Myocyte (in vitro differentiated cells): ENCODE measurements at places on chromosomes 3 and 15. TPM values are rescaled to one million over a fixed set of nuclear protein-coding genes. Genes with fewer than 3 reads are reported as not detected.

The FOXB1 gene
- total RNA-seq = not detected in 2 replicates

The TRANK1 gene
- 7.5 and 8.7 TPM in 2 replicates for total RNA-seq

The LRIG1 gene
- total RNA-seq = 3.0 and 3.4 TPM in 2 replicates

The TJP1 gene
- total RNA-seq = 37.8 and 43.0 TPM in 2 replicates

The C3orf20 gene
- total RNA-seq = not detected in 2 replicates

The COL7A1 gene
- total RNA-seq = 7.1 and 11.1 TPM in 2 replicates

The CDCP1 gene
- total RNA-seq = 2.5 and 2.7 TPM in 2 replicates

The MYL3 gene
- total RNA-seq = 4.5 and 7.8 TPM in 2 replicates

The CRTC3 gene
- 17.6 and 19.1 TPM in 2 replicates for total RNA-seq

The RASL12 gene
- total RNA-seq = 0.94 TPM in 1 of 2 replicates, not detected in the other

The TRIM71 gene
- not detected in 2 replicates for total RNA-seq

The SH3GL3 gene
- 0.88 TPM in 1 of 2 replicates, not detected in the other for total RNA-seq

The ZKSCAN7 gene
- 8.8 and 8.9 TPM in 2 replicates for total RNA-seq

The CKMT1A gene
- not detected in 2 replicates for total RNA-seq

The KBTBD13 gene
- total RNA-seq = 0.13 TPM in 1 of 2 replicates, not detected in the other

The CPNE9 gene
- total RNA-seq = not detected in 2 replicates

The REC114 gene
- total RNA-seq = not detected in 2 replicates

The BNIP2 gene
- total RNA-seq = 190 and 231 TPM in 2 replicates

The CPN2 gene
- total RNA-seq = not detected in 2 replicates

The COMMD4 gene
- 53.4 and 55.5 TPM in 2 replicates for total RNA-seq

The ATP13A4 gene
- 0.16 and 0.19 TPM in 2 replicates for total RNA-seq

The PRTG gene
- total RNA-seq = 1.7 and 3.7 TPM in 2 replicates

The AGTR1 gene
- total RNA-seq = 5.6 and 7.1 TPM in 2 replicates

The PPARG gene
- 1.2 and 1.6 TPM in 2 replicates for total RNA-seq

The CYFIP1 gene
- 92.8 and 118 TPM in 2 replicates for total RNA-seq

The NOX5 gene
- total RNA-seq = 1.1 and 1.3 TPM in 2 replicates

The DUOXA2 gene
- total RNA-seq = not detected in 2 replicates

The SPRED1 gene
- 25.8 and 36.4 TPM in 2 replicates for total RNA-seq

The CCR3 gene
- 0.10 TPM in 1 of 2 replicates, not detected in the other for total RNA-seq

The ABHD14A gene
- total RNA-seq = 20.6 and 38.8 TPM in 2 replicates

The ABHD6 gene
- 5.8 and 6.1 TPM in 2 replicates for total RNA-seq

The DAZL gene
- total RNA-seq = not detected in 2 replicates

The ATXN7 gene
- 6.9 and 8.7 TPM in 2 replicates for total RNA-seq

The CYP1A2 gene
- not detected in 2 replicates for total RNA-seq

The NR2E3 gene
- not detected in 2 replicates for total RNA-seq

The RTP1 gene
- total RNA-seq = not detected in 2 replicates

The GOLGA8S gene
- total RNA-seq = not detected in 2 replicates

The EXD1 gene
- not detected in 2 replicates for total RNA-seq

The MYZAP gene
- 1.5 and 3.9 TPM in 2 replicates for total RNA-seq

The ZNF148 gene
- total RNA-seq = 33.4 and 43.3 TPM in 2 replicates

The SERP1 gene
- total RNA-seq = 68.2 and 80.6 TPM in 2 replicates

The OR5K3 gene
- total RNA-seq = not detected in 2 replicates

The FBN1 gene
- total RNA-seq = 67.1 and 81.2 TPM in 2 replicates
